Activated CD4-positive, CD25-positive, alpha-beta regulatory T cell treated with anti-CD3 and anti-CD28 coated beads, Interleukin-2, amount 50 U/mL, for 72 hours (primary cell): ENCODE measurements at places on chromosomes 5 and 9.

- no peak for DNase-seq
Observed at GRCh38 chr9:78967596-78968217, 604.1 kb upstream of the TLE4 start.

GRCh38 chr5:1502046-1502736 lies 21.6 kb downstream of the LPCAT1 start:
- no peak for DNase-seq

DNA sequence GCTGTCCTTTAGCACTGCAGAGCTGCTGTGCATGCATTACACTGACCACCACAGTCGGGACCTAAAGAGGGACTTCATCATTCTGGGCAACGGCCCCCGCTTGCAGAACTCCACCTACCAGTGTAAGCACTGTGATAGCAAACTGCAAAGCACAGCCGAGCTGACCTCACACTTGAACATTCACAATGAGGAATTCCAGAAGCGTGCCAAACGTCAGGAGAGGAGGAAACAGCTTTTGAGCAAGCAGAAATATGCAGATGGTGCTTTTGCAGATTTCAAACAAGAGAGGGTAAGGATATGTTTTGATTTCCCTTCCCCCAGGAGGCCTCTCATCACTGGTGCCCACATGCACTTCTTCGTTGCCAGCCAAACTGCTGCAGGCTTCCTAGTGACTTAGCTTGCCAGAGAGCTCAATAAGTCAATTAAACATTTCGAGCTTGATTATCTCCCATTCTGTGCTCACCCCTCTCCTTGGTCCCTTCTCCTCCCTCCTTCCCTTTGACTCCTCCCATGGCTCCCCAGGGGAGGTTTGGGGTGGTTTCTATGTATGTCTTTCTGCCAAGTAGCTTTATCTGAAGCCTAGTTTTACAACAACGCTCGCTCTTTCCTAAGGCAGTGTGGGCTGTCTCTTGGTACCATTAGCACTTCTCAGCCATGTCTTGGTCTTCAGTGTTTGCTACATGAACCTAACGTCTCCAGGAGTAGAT lies 66.7 kb downstream of the ZNF462 start:
- DNase-seq, result no peak

GRCh38 chr5:178766936-178767912 lies 36.8 kb upstream of the ZNF354A start:
- no peak for DNase-seq

GRCh38 chr9:17726298-17726697 lies 147.4 kb downstream of the SH3GL2 start:
- DNase-seq, result no peak

DNA sequence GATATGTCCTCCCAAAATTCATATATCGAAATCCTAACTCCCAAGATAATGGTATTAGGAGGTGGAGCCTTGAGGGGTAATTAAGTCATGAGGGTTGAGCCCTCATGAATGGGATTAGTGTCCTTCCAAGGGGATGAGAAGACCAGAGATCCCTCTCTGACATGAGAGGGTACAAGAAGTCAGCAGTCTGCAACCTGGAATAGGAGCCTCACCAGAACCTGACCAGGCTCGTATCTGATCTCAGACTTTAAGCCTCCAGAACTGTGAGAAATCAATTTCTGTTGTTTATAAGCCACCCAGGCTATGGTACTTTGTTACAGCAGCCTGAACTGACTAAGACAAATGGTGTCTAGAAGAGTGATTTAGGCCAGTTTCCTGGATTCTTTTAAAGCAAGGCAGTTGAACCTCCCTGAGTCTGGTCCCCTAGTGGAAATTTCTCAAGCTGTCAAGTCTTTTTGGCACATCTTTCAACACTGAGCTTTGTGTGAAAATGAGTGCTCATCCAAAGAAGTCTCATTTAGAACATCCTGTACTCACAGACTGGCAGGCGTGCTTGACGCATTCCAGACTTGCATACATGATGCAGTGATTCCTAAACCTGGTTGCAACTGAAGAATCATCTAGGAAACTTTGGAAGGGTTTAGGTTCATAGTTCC lies 254.8 kb upstream of the PPP1R2B start:
- DNase-seq, result no peak

GRCh38 chr9:77440057-77440456 lies 208.1 kb downstream of the GNA14 start:
- DNase-seq, result no peak

DNA sequence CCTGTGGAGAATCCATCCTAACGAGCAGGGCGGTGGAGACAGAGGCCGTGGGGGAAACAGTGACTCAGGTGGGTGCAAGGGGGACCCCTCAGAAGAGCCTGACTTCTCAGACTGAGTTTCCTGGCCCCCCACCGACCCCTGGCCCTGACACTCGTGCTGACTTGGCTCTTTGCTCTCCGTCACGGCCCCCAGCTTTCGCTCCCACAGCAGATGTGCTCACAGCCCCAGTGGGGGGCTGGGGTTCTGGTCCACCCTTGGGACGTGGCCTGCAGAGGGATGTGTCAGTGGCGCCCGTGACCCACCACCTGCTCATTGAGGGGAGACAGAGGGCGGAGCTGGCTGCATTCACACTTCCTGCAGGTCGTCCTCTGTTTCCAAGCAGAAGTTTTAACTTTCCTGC lies 62.9 kb upstream of the IRX4 start:
- DNase-seq, result no peak
